ENCODE measurements at places on chromosomes 1 and 21.

- peak; percentile 82 for DNase-seq
Measured at GRCh38 chr21:16194788-16195537, 465.2 kb downstream of the USP25 start.

DNA sequence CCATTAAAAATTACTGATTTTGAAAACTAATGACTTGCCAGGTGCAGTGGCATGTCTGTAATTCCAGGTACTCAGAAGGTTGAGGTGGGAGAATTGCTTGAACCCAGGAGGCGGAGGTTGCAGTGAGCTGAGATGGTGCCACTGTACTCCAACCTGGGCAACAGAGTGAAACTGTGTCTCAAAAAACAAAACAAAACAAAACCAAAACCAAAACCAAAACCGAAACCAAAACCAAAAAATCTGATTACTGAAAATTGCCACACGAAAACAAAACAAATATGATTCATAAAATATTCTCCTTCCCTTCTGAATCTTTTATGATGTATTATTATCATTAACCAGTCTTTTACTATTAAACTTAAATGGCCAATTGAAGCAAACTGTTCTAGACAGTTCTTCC lies 74.1 kb downstream of the SERINC2 start:
- DNase-seq: no peak

DNA sequence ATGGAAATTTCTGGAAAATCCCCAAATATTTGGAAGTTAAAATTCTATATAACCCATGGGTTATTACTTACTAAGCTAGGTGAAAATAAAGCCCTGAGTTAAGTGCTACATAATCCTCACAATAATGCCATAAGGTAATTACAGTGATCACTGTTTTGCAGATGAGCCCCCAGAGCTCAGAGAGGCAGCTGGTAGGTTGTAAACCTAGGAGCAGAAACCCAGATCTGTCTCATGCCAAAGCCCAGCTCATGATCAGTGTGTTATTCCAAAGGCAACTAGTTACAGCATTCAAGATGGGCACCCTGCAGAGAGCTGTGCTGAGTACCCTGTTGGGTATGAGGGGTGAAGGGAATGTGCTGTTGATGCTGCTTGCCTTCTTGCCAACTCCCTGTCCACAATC lies 10.8 kb upstream of the MYOG start:
- DNase-seq: no peak

DNA sequence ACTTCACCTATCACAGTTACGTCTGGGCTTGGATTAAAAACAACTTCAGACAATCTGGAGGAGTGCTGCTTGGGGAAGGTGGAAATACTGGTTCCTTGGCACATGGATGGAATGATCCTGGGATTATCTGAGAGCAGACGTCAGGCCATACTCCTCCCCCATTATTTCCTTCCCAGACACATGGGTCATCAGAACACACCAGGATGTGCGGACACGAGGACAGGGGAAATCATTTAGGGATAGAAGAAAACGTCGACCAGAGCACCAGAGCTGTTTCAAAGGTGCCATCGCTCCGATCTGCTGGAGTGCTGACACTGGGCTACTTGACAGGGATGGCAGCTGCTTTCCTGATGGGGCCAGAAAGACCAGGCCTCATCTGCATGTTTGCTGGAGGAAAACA lies 31.8 kb upstream of the ANGPTL7 start:
- no peak for DNase-seq

DNA sequence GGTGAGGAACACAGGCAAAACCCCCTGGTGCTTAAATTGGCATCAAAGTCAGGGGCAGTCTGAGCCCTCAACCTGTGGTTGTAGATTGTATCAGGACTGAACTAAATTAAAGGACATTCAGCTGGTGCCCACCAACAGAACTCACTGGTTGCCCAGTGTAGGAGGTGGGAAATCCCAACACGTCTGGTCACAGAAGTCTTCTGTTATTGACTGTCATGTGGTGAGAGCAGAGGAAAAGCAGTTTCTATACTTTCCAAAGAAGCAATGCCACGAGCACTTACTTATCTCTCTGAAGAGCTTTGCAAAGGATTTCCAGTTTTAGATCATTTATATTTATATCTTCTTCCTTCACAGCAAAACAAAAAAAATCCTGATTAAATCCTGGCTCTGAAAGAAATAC lies 15.0 kb upstream of the ACTA1 start:
- no peak for DNase-seq

DNA sequence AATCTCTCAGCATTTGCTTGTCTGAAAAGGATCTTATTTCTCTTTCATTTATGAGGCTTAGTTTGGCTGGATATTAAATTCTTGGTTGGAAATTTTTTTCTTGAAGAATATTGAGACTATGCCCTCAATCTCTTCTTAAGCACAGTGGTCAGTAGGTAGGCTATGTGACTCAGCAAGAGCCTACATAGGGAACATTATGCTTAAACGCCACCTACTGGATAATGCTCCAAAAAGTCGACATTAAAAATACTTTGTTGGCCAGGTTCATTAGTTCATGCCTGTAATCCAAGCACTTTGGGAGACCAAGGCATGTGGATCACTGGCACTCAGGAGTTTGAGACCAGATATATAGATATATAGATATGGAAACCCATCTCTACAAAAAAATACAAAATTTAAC lies 678.0 kb upstream of the USP24 start:
- DNase-seq: no peak

DNA sequence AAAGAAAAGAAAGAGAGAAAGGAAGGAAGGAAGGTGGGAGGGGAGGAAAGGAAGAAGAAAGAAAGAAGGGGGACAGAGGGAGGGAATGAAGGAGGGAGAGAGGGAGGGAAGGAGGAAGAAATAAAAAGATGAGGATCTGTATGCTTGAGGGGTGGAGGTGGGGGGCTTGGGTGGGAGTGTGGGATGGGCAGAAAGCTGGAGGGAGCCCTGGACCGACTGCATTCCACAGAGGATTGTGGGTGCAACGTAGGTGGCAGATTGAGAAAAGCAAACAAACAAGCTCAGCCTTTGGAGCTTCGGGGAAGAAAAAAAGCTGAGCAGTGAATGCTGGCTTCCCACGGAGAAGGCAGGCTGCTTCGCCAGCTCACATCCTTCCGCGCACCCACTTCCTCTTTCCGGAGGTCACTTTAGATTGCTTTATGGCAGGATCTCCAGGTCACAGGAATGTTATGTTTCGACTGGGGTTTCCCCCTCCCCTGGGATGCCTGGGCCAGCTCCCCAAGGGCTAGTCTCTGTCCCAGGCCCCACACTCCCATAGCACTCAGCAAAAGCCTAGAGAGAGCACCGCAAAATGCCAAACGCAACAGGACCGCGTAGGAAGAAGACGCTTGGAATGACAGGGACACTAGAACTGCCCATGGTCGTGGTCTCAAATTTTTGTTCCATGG lies 20.7 kb upstream of the LGALS8 start:
- DNase-seq: peak; percentile 23

DNA sequence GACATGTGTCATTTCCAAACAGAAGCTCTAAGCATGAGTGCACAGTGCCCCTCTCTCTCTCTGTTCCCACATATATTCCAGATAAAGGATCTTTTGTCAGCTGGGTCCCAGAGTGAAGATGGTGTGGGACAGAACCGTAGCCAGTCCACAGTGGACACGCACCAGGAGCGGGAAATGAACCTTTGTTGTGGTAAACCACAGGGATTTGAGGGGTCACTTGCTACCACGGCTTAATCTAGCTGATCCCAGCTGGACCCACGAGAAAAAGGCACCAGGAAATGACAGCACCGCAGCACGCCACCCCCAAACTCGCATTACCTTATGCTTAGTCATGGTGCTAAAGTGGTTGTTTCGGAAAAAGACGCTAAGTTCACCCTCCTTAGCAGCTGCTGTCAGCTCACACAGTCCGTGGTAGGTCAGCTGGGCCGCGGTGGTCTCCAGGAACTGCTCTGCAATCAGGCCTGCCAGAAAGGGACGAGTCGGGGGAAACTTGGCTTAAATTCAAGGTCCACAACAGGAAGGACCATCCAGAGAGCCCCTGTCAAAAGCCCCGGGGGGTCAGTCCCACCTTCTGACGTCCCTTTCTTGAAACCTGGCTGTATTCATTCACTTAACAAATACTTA lies 7.5 kb downstream of the MINDY1 start:
- peak; percentile 85 for DNase-seq

- DNase-seq: no peak
Measured at GRCh38 chr1:27779122-27779521, 6.1 kb downstream of the STX12 start.

All from pons (tissue), 1 donor.